ENCODE measurements at places on chromosomes 7 and 10.

DNA sequence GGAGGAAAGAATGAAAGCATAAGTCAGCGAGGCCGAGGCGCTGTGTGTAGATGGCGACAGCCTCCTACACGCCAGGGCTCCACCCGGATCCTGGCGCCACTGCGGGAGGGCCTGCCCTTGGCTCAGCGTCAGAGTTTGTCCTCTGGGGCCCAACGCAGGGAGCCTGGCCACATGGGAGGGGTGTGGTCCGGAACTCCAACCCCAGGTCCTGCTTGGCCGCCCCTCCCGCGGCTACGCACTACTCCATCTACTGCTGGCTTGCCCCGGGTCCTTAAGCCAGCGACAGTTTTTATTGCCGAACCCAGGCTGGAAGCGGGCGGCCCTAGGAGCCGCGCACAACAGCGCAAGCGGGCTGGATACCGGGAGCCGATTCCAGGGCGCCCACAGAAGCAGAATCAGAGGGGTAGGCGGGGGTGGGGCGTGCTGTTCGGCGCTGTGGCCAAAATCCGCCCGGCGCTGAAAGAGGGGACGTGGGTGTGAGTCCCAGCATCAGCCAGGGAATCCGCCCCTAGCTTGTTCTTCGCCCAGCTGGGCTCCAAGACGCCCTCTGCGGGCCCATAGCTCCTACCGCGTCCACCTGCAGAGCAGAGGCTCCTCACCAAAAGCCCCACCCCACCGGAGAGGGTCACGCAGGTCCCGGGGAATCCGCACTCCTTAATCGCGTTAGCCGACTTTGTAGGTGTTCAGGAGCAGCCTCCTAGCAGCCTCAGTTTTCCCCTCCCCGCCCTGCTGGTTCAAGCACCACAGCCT lies 4.5 kb downstream of the KAZALD1 start:
- DNase-seq: no peak

DNA sequence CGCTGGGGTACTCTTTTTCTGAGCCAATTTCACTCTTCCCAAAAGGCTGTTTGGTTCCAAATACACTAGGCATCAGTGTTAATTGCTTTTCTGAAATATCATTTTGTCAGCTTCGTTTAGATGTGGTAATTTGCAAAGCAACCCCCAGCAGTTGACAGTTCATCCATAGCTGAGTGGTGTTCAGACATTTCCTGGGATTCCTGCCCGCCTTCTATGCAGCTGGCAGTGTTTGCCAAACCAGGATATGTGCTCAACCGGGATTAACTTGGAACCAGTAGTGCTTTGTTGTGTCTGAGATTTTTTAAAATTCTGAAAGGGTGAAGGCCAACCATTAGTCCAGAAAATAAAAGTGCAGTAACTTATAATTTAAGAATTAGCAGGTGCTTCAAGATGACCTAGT lies 25.2 kb upstream of the MKLN1 start:
- no peak for DNase-seq

DNA sequence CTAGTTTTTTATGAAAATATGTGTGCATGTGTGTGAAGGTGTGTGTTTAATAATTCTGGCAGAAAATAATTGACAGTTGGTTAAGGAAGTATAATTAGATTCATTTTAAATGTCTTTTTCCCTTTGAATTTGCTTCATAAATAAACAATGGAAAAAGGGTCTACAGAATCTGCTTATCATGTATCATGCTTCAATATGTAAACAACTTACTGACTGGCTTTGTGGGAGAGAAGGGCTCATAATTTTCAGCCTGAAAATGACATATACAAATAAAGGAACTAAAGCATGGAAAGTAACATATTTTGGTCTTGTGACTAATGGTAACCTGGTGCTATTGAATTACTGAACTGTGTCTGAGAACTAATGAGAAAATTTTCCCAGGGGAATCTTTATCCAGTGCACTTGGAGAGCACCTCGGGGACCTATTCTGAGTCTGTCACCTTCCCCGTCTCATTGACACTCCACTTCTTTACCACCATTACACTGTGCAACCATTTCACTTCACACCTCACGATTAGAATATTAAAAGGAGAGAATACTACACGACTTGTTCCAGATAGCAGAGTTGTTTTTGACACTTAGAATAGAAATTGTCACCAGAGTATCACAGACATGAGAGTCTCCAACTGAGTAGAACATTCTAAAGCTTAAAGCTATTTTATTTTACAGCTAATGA lies 298.6 kb downstream of the TFEC start:
- DNase-seq: no peak

GRCh38 chr10:110893559-110894179 lies 21.9 kb downstream of the PDCD4 start:
- DNase-seq: no peak

DNA sequence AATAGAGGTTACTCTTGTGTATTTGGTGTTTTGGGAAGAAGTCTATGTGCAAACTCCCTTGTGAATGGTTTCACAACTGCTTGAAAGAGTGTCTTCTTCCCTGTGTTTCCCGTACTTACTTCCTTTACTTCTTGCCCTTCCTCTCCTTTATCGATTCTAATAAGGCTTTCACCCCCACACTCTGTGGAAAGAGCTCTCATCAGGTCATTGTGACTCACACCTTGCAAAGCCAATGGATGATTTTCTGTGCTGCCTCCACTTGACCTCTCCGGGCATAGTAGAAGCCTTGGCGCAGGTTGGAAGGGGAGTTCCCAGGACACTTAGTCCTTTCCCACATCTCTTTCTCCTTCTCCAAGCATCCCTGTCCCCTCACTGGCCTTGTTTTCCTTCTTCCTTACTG lies 6.2 kb upstream of the TSPAN15 start:
- DNase-seq: no peak

Data from stimulated activated CD4-positive, alpha-beta T cell treated with anti-CD3 and anti-CD28 coated beads, Interleukin-1b, Interleukin-23, amount 100 ng/mL, for 1 hour (primary cell).